T-cell (primary cell): ENCODE measurements at places on chromosomes 5 and 9.

- no peak for DNase-seq
Observed at GRCh38 chr9:84941792-84942191, 272.3 kb downstream of the NTRK2 start.

DNA sequence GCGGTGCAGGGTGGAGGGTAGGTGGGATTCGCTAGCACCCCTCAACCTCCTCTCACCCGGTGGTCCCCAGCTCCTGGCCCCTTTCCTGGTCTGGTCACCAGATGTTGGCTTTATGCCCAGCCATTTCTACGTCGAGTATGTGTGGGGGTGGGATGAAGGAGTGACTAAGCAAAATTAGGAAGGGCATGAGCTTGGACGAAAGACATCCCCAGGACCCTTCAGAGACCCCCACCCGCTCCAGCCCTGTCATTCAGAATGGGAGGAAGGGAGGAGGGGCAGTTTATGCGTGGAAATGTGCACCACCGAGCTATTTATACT lies 742 bp downstream of the BHMT2 start:
- no peak for DNase-seq

DNA sequence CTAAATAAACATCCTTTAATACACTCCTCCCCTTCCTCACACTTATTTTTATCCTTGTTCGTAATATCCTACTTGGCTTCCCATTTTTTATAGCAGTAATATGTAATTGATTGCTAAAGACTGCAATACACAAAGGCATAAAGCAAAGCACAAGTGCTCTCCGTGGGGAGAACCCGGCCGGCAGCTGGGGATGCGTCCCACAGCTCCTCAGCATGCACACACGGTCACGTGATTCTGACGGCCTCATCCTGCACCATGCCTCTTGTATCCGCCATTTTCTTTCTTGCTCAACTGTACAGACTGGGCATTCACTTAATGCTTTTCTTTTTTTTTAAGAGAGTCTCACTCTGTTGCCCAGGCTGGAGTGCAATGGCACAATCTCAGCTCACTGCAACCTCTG lies 2.8 kb downstream of the BRD3OS start:
- no peak for DNase-seq

- DNase-seq: no peak
Observed at GRCh38 chr9:131682261-131682660, 57.6 kb downstream of the RAPGEF1 start.

- no peak for DNase-seq
Observed at GRCh38 chr9:112129246-112129645, 45.9 kb downstream of the SUSD1 start.

DNA sequence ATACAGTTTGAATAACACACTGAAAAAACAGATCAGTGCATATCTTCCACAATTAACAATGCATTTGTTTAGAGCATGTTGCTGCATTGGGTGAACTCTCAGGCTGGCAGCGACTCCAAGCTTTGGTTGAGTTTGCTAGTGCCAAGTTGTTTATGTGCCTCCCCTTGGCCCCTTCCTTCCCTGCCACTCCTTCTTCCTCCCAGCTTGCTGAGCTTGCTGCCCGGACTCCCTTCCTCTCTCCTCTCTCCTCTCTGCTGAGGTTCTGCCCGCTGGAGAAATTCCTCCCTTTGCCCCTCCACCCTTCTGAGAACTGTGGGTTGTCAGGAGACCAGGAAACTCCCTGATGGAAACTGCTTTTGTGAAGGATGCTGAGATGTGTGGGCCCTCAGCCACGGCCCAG lies 247.3 kb downstream of the PDZD2 start:
- no peak for DNase-seq

DNA sequence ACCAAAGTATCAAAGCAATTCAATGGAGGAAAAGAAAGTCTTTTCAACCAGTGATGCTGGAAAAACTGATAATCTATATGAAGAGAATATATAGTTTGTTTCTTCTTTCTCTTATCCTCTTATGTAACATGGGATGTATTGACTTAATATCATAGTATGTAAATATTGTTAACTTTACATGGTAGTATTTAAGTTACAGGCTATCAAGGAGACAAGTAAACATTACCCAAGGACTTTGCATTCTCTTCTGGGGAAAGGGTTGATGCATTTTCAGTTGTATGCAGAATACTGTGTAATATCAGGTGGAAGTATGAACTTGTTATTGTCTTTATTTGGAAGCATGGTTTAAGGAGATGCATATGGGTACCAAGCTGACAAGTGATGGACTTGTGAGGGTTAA lies 9.1 kb upstream of the ARHGEF37 start:
- DNase-seq: no peak
